ENCODE measurements at places on chromosomes 1 and 21.

DNA sequence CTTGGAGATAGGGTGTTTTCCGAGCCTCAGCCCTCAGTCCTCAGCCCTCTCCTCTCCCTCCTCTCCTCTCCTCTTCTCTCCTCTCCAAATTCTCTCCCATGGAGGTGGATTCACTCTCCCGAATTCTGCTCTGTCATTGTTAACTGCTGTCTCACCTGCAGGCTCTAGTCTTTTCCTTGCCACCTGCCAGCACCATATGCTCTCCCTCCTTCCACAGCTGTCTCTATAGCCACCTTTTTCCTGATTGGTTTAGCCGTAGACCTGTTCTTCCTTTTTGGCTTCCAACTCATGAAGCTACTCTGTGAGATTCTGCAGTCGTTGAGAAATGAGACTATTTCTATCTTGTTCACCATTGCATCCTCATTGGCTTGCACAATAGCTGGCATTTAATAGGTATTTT lies 19.7 kb downstream of the COG2 start:
- DNase-seq, result no peak

- no peak for DNase-seq
These were observed 11.7 kb upstream of the SH3GLB1 start for GRCh38 chr1:86692641-86693040.

GRCh38 chr21:29368906-29369305 lies 70.2 kb downstream of the BACH1 start:
- DNase-seq, result no peak

DNA sequence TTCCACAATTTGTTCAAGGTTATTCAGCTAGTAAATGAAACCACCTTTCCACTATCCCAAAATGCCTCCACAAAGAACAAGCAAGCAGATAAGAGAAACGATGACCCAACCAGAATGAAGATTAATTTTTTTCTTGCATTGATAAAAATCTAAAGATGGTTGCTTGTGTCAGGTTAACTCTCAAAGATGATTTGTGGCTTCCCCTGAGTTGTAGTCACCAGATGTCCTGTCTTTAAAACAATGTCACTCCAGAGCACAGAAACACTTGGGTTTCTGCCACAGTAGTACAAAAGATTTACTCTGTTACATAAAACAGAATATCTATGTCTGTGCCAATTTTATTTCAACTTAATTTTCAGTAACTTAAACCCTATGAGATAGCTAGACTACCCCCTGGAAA lies 11.4 kb upstream of the CCDC17 start:
- DNase-seq, result no peak

- no peak for DNase-seq
These were observed 34.3 kb upstream of the PSMG1 start for GRCh38 chr21:39217356-39218081.

- DNase-seq, result no peak
These were observed 13.4 kb upstream of the MUTYH start for GRCh38 chr1:45353685-45354084.

DNA sequence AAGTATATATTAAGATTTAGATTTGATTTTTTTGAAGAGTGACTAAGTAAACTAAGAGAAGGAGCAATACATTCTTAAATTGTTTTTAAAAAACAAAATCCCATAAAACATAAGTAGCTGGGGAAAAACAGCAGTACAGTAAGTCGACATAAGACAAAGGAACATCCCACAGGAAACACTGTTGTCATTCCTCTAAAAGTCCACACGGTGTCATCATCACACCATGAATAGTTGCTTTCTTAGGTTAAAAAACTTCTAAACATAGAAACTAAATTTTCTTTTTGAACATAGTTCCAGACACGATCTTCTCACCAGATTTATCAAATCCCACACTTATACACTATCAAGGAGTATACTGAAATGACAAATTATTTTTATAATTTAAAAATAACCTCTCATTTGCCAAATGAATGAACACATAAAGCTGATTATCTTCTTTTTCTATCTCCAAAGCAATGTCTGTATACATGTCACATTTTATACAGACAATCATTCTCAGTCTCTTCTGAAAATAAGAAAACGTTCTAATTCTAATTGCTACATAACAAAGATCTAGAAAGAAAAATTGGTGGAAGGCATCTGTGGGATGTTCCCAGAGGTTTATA lies 15.8 kb downstream of the ODF2L start:
- DNase-seq, result peak; percentile 57

- peak; percentile 85 for DNase-seq
These were observed 207.4 kb upstream of the RUNX1 start for GRCh38 chr21:35256468-35256988.

GRCh38 chr1:208357644-208358507 lies 113.7 kb upstream of the PLXNA2 start:
- no peak for DNase-seq

DNA sequence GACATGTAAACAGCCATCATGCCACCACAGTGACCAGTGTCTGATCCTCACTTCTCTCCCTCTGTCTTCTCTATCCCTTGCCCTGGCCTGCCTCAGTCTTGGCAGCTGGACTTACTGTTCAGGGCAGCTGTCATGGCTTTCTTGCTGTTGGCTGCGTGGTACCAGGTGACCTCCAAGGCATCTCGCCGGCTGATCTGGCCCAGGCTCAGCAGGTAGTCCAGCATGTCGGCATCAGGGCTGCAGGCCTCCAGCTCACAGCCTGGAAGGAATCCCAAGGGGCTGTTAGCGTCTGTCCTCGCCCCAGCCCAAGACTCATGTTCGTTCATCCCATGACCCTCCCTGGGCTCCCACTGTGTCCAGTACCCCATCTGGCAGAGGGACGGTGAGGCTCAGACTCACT lies 3.6 kb downstream of the FAM151A start:
- no peak for DNase-seq

- no peak for DNase-seq
These were observed 392.4 kb downstream of the KCNH1 start for GRCh38 chr1:210741564-210741963.

DNA sequence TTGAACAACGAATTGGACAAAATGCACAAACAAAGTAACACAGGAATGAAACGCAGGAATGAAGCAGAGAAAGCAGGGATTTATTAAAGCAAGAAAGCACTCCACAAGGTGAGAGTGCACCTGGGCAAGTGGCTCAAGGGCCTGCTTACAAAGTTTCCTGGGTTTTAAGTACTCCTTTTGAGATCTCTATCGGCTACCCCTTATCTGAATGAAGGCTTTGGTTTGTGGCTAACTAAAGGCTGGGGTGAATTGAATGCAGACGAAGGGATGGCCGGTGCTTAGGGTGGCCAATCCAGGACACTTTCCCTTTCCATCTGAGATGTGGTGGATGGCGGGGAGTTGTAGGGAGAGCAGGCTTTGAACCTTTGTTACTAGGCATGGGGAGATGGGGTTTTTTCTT lies 151.4 kb upstream of the KIAA0040 start:
- DNase-seq, result no peak

- no peak for DNase-seq
These were observed 20.8 kb downstream of the ADAMTS5 start for GRCh38 chr21:26945916-26946675.

DNA sequence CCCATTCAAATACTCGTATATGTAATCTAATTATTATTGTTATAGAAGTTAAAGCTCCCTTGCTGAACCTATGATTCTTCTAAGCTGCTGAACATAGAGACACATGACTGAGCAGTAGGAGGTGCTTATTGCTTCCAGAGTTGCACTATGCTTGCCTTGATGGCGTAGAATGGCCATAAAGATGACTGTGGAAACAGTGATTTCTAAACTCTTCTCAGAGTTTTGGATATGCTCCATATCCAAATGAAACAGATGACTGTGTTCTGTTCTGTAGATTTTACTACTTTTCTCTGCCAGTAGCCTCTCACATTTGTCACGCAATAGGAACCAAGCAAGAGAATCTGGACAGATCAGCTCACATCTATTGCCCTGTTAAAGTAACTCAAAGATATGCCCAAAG lies 88.1 kb upstream of the CACYBP start:
- DNase-seq, result no peak

DNA sequence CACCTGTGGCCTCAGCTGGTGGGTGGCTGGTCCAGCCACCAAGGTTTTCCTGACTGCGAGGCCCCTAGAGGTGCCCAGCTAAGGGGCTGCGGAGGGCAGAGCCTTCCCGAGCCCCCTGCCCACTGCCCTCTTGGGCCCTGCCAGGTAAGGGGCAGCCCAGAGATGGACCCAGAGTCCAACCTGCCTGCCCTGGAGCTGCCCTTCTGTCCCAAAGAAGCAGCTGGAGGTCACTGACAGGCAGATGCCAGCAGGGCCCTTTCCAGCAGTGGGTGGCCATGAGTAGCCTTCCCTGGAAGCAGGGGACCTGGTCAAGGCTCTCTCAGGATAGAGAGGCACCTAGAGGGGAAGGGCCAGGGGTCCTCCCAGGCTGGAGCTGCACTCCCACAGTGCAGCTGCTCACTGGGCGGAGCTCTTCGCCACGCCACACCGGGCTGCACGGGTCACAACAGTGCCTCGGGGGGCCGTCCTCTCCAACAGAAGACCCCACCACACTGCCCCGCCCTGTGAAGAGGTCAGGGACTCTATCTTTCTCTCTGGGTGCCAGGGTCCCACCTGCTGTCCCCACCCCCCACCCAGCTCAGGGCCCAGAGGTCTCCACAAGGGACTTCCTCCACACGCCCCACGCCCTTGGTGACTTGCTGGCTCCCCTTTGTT lies 10.9 kb upstream of the GNB1 start:
- no peak for DNase-seq

DNA sequence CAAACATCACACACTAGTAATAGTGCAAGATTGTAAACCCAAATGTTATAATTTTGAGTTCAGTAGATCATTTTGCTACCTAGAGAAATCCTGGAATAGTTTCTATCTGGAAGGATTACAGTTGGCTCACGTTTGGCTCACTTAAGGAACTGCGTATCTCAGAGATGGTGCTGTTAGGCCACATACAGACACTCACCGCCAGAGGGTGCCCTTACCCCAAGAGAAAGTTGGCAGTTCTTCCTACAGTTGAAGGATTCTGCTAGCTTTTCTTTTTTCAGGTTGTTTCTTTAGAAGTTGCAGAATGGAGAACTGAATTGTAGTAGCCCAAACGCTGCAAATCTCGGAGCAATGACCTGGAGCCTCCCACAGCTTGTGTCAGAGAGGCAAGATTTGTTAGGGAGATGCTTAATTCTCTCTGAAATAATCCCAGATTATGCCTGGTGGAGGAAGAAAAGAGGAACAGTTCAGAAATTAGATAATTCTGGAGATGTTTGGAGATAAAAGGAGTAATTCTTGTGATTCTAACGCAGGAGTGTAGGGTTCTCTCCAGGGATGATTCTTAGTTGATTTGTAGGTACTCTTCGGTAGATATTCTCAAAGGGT lies 87.9 kb upstream of the PAPPA2 start:
- peak; percentile 49 for DNase-seq
